AG09319 (cell line): ENCODE measurements at places on chromosomes 16 and 17.

GRCh38 chr16:85310868-85311585 lies 198.8 kb upstream of the CIBAR2 start:
- no peak for DNase-seq

GRCh38 chr16:58377932-58378331 lies 14.3 kb upstream of the GINS3 start:
- no peak for DNase-seq

DNA sequence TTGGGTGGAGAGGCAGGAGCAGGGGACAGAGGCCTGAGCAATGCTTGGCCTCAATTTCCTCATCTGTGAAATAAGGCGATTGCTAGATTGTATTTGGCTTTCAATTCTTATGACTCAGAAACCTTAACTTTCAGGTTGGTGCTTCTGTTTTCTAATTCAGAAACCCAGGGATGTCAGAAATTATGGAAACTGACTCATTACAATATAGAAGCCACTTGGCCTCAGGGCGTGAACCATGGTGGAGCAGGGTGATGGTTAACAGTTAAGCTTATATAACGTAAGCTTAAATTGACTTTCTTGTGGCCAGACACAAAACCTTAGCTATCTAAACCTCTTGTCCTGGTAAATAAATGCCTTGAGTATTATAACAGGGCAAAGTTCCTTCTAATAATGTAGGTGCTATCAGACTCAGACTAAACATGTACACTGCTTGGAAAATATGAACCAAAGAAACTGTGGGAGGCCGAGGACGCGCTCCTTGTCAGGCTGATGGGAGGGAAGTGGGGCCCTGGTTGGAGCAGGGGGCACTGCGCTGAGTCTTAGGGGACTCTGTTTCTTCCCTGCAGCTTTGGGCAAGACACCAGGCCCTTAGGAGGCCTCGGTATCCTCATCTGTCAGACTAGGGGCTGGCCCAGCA lies 17.1 kb upstream of the SREBF1 start:
- no peak for DNase-seq

DNA sequence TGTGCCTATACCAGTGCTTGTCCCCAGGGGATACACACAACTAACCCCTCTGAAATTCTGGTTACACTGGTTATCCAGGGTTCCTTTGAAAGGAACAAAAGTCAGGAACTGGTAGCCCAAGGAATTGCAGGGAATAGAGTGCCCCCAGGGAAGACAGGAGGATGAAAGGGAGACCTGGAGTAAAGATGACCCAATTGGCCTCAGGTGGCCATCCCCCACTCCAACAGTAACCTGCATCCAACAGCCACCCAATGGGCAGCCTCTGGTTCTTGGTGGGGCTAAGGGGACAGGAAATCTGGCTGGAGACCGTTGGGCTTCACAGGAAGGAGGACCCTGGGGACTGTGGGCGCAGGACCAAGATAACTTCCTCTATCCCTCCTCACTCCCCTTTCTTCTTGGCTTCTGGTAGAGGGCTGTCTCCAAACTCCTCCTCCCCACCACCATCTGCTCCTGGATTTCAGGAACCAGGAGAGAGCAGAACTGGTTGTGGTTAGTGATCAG lies 826 bp upstream of the MPO start:
- DNase-seq = no peak

DNA sequence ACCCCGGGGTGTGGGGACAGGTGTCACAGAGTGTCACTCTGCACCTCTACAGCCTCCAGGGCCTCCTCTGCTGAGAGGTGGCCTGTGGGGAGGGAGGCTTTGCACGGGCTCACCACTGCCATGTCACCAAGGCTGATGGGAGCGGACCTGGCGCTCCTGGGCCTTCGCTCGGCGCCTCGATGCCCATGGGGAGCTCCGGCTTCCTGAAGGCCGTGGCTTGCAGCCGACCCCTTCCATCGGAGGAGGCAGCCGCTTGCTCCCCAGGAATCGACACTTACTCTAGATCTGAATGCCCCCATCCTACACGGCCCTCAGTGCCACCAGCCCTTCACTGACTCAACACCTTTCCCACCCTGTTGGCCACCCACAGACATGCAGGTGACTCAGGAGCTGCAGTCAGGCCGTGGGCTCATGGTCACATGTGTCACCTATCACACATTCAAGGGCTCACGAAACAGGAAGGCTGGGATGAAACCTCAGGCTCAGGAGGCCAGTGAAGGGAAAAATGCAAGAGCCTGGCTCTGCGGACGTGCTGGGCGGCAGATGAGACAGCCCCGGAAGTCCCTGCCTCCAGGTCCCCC lies 11.9 kb downstream of the LGALS3BP start:
- DNase-seq = no peak

DNA sequence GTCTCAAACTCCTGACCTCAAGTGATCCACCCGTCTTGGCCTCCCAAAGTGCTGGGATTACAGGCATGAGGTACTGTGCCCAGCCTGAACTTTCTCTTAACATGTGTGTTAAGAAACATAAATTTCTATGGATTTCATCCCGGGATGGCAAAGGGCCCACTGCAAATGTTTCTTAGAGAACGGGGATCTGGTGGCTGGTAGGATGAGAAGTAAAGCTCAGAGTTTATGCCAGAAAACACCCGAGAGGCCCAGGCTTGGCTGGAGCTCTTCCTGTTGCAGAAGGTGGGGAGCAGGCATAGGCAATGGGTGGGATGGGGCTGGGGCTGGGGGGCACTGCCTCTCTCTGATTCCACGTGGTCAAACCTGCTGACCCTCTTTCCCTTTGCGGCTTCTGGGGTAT lies 5.6 kb upstream of the CARHSP1 start:
- DNase-seq = no peak

- peak; percentile 29 for DNase-seq
These were observed 219.5 kb downstream of the NTN1 start for GRCh38 chr17:9240659-9241370.

DNA sequence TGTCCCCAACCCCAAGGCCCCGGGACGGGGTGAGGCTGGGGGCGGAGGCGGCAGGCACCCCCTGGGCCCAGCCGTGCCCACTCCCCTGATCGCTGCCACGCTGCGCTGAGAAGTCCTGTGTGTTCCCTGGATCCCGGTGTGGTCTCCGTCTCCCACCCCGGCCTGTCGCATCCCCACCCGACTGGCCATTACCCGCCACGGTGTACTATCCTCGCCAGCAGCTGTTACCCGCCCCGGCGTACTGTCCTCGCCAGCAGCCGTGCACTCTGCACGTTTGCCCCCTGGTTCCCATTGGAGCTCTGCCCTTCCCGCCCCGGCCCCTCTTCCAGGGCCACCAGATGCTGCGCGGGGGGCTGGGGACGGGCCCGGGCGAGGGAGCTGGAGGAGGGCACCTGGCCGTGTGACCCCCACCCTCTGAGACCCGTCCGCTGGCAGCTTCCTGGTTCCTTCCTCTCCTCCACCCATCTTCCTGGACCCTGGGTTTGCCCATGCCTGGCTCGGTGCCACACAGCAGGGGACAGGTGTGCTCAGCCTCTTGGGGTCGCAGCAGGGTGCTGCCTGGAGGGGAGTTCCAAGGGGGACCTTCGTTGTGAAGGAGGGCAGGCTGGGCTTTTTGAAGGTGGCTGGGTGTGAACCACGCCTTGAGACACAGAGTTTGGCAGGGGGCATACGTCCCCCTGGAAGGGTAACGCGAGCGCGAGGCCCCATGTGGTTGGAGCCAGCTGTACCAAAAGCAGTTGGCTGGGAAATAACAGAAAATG lies 19.7 kb downstream of the BAHCC1 start:
- DNase-seq = no peak

DNA sequence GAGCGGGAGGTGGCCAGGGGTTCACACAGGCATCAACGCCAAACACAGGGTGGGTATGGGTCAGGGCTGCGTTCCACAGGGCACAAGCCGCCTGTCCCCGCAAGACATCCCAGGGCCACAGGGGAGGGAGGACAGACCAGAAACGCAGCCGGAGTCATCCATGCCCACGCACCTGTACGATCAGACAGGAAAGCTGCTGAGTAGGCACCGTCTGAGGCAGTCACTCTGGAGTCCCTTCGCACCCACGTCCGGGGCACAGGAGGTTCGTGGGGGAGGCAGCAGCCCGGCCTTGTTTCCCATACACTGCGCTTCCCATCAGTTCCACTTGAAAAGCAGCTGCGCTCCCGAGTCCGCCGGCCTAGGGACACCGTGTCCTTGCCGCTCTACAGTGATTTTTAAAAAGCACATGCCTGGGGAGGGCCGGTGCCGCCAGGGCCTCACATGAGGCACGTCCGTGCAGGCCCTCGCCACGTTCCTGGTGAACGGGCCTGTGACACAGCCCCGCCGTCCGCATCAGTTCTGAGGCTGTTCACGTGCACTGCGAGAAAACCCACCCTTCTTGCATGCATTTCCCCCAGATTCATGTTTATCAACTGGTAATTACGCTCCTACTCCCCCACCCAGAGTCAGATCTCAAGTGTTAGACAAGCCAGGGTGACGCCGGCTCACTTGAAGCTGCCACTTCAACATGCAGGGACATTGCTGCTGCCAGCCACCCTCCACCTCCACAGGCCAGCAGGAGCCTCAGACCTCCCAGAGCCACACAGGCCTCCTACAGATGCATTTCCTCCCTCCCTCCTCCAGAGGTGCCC lies 34.8 kb downstream of the WDR45B start:
- no peak for DNase-seq

- DNase-seq = peak; percentile 34
These were observed 5.6 kb upstream of the CIITA start for GRCh38 chr16:10871157-10871991.

DNA sequence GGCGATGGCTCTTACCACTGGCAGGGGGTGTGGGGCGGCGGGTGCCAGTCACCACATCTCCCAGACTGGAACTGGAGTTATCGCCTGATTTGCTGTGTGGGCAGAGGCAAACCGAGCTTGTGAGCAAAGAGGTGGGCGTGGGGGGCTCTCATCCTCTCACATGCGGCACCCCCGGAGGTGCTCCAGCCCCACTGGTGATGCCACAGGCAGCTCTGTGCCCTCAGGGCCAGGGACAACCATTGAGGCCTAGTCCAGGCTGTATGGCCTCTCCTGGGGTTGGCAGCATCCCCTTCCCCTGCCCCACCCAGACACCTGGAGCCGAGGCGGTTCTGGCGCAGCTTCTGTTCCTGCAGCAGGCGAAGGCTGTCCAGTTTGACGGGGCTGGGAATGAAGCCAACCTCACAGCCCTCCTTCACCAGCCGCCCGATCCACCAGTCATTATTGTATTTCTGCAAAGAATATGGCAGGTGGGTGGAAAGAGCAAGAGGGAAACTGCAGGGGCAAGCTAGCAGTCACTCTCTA lies 10.9 kb downstream of the CACNB1 start:
- no peak for DNase-seq

GRCh38 chr16:29915590-29916247 lies 10.3 kb downstream of the KCTD13 start:
- no peak for DNase-seq

DNA sequence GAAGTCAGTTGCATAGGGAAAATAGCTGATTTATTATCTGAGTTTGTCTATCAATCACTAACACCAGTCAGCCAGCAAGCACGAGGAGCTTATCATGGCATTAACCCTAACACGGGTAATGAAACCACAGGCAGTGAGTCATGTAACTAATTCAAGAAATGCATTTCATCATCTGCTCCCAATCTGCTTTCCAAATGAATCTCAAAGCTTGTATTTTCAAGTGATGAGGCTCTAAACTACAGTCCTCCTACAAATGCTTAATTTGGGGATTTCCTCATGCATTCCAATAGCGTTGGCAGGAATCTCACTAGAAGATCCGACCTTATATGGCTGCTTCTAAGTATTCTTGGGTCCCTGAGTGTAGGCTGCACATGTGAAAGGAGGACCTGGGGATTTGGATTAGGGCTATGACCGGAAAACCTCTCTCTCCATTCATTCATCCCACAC lies 118.4 kb upstream of the HSBP1 start:
- DNase-seq = peak; percentile 85

GRCh38 chr17:80968602-80969029 lies 23.0 kb upstream of the CHMP6 start:
- peak; percentile 35 for DNase-seq

DNA sequence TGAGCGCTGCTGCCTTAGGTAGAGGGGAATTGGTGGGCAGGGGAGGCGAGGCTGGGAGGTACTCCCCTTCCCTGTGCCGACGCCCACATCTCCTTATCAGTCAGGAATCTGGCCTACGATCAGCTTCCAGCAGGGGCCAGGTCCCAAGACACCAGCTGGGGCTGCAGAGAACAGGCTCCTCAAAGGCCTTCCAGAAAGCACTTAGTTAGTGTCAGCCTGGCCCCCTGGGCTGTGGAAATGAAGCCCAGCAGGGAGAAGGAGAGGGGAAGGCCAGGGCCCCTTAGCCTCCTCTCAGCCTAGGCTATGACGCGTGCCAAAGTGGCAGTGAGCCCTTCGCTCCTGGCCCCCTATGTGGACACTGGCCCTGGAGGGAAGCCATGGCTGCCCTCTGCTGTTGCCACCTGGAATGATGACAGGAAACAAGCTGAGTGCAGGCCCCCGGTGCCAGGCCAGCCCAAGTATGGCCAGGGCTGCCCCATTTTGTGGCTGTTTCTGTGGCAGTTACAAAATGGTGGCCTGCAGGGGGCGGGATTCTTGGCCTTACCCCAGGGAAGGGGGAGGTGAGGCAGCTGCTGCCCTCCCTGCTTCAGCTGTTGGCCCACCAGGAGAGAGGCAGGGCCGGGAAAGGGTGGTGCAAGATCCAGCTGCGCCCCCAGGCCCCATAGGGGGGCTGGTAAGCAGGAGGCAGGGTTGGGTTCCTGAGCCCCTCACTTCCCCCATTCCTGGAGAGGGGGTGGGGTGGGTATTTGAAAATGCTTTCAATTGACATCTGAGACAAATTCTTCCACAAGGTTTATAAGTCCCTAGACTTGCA lies 11.3 kb downstream of the TBX4 start:
- no peak for DNase-seq

GRCh38 chr16:590815-591200 lies 942 bp downstream of the RAB40C start:
- DNase-seq = no peak

DNA sequence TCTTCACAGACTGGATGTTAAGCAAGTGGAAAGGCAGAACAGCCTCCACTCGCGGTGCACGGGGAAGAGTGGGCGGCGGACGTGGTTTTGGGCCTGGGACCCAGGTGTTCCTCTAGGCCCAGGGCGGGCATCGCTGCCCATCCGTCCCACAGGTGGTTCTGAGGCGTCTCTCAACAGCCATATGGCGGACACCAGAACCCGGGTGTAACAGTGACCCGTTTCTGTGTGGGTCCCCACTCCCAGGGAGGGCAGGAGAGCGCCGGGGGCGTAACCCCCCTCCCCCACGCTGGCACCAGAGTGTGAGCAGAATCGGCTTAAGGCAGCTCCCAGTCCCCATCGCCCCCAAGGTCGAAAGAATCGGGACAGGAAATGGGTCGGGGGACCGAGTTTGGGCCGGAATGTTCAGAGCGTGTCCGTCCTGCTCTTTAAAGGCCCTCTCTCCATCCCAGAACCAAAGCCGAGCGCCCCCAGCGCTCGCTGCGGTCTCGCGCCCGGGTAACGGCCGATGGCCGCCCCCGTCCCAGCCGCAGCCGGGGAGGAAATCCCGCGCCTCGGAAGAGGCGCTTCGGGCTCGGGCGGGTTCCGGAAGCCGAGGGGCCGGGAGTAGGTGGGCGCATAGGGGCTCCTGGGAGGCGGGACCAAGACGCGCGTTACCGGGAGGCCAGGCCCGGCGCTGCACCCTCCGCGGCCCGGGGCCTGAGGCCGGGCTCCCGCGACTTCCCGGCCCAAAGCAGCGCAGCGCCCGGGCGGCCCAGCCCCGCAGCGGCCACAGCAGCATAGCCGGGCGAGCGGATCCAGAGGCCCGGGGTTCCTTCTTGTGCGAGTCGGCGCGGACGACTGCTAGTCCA lies at the start of gene TK2:
TSS of gene TK2 (minus strand) at position 839 of the 848 bp plus-strand sequence. CDS start at position 778, 61 bp downstream.
- DNase-seq = no peak
